ENCODE measurements at places on chromosomes 1 and 21.

- no peaks in the 10 kb centered on the region for H3K4me1 ChIP-seq
- no peaks in the 10 kb centered on the region for H3K36me3 ChIP-seq
- peaks cover 9% of the 10 kb centered on the region for H3K27me3 ChIP-seq
- no peak overlapping the region for H3K4me3 ChIP-seq
Measured at GRCh38 chr1:11701551-11701961, 10.0 kb downstream of the DRAXIN start.

GRCh38 chr1:94961988-94962387 is 35.1 kb upstream of the CNN3 start:
- peaks cover 6% of the 10 kb centered on the region for H3K4me1 ChIP-seq
- H3K27ac ChIP-seq: peak overlapping the region; percentile 78
- peak overlapping the region; percentile 81 for H3K4me3 ChIP-seq
- no peaks in the 10 kb centered on the region for H3K27me3 ChIP-seq
- H3K36me3 ChIP-seq: no peaks in the 10 kb centered on the region

- H3K27ac ChIP-seq: no peak overlapping the region
- H3K4me1 ChIP-seq: no peaks in the 10 kb centered on the region
- H3K27me3 ChIP-seq: peaks cover 26% of the 10 kb centered on the region
Measured at GRCh38 chr1:14571810-14572767, 26.4 kb upstream of the KAZN start.

GRCh38 chr1:6126521-6127067 is 53.5 kb downstream of the CHD5 start:
- H3K4me3 ChIP-seq: peak overlapping the region; percentile 14
- peaks cover 19% of the 10 kb centered on the region for H3K27me3 ChIP-seq
- H3K4me1 ChIP-seq: peaks cover 7% of the 10 kb centered on the region
- no peak overlapping the region for H3K27ac ChIP-seq

DNA sequence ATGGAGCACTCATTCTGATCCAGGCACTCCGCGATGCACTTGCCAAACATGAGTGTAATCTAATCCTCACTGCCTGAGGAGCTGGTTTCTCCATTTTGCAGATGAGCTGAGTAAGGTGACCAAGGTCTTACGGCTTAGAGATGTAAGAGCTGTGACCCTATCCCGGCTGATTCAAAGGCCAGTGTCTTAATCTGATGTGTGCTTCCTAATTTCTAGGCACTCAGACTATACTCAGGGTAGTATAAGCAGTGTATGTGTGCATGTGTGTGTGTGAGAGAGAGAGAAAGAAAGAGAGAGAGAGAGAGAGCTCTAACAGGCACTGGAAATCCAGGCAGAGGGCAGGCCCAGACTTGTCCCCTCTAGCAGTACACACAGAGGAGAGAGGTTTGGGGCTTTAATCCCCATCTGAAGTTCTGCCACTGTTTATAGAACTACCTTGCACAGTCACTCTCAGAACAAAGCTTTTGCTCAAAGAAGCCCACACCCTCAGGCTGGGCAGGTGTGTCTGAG is 188.2 kb downstream of the ZBTB18 start:
- DNase-seq: no peak
- no peaks in the 10 kb centered on the region for H3K36me3 ChIP-seq
- no peak overlapping the region for H3K4me3 ChIP-seq
- peaks cover 9% of the 10 kb centered on the region for H3K27me3 ChIP-seq
- peak overlapping the region; percentile 12 for H3K27ac ChIP-seq
- H3K4me1 ChIP-seq: no peaks in the 10 kb centered on the region

DNA sequence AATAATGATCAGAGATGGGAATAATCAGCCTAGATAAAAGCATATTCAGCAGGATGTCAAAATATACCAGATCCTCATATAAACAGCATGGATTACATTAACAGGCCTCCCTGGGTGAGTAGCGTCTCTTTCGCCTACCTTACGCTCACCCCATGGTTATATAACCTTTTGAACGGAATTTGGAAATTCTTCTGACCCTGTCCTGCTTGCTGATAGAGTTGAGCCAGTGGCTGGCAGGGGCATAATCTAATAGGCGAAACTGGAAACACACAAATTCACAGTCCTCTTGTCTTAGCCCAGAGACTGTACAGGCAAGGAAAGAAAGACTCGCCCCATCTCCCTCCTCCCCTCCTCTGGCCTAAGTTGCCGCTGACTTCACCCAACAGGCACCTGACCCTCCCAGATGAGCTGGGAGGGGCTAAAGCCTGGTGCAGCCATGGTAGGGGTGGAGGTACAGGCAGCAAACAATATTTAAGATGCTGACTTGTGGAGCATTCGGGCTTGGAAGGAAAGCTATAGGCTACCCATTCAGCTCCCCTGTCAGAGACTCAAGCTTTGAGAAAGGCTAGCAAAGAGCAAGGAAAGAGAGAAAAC is at the start of gene ANGPTL7:
Gene ANGPTL7 (plus strand): TSS at position 498 of the 594 bp plus-strand sequence. CDS start 225 bp downstream, outside the sequence.
- no peak for DNase-seq
- peaks cover 40% of the 10 kb centered on the region for H3K36me3 ChIP-seq
- no peaks in the 10 kb centered on the region for H3K27me3 ChIP-seq
- H3K27ac ChIP-seq: no peak within 1 kb of the TSS

DNA sequence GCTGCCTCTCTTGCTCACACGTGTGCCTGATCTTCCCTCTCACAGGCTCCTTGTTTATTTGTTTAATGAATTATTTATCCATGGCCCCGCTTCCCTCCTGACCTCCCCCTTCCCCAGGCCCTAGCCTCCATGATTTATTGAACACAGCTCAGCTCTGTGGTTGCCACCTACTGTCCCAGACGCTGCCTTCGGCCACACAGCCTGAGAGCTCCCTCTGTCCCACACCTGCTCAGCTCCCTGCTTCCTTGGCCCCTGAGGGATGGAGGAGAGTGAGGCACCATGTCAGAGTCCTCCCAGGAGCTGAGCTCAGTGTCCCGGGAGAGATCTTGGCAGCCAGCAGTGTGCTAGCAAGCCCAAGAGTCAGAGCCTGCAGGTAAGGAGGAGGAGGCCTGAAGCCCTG is 3.1 kb upstream of the EFNA3 start:
- peaks cover 2% of the 10 kb centered on the region for H3K36me3 ChIP-seq
- H3K27me3 ChIP-seq: peaks cover 12% of the 10 kb centered on the region
- H3K4me1 ChIP-seq: peaks cover 39% of the 10 kb centered on the region
- no peak overlapping the region for H3K4me3 ChIP-seq

GRCh38 chr1:197911111-197911856 is 5.9 kb upstream of the LHX9 start:
- H3K4me3 ChIP-seq: peak overlapping the region; percentile 70
- H3K27me3 ChIP-seq: peaks cover 96% of the 10 kb centered on the region
- no peak overlapping the region for H3K27ac ChIP-seq
- H3K4me1 ChIP-seq: peaks cover 57% of the 10 kb centered on the region
- no peak for DNase-seq

GRCh38 chr1:192980856-192981255 is 78.3 kb downstream of the UCHL5 start:
- no peak overlapping the region for H3K4me3 ChIP-seq
- H3K27ac ChIP-seq: no peak overlapping the region
- H3K27me3 ChIP-seq: no peaks in the 10 kb centered on the region
- DNase-seq: no peak

GRCh38 chr1:224116131-224116530 is 2.2 kb downstream of the FBXO28 start:
- peaks cover 33% of the 10 kb centered on the region for H3K4me1 ChIP-seq
- peaks cover 24% of the 10 kb centered on the region for H3K36me3 ChIP-seq
- no peak overlapping the region for H3K27ac ChIP-seq
- DNase-seq: no peak
- H3K4me3 ChIP-seq: peak overlapping the region; percentile 31

DNA sequence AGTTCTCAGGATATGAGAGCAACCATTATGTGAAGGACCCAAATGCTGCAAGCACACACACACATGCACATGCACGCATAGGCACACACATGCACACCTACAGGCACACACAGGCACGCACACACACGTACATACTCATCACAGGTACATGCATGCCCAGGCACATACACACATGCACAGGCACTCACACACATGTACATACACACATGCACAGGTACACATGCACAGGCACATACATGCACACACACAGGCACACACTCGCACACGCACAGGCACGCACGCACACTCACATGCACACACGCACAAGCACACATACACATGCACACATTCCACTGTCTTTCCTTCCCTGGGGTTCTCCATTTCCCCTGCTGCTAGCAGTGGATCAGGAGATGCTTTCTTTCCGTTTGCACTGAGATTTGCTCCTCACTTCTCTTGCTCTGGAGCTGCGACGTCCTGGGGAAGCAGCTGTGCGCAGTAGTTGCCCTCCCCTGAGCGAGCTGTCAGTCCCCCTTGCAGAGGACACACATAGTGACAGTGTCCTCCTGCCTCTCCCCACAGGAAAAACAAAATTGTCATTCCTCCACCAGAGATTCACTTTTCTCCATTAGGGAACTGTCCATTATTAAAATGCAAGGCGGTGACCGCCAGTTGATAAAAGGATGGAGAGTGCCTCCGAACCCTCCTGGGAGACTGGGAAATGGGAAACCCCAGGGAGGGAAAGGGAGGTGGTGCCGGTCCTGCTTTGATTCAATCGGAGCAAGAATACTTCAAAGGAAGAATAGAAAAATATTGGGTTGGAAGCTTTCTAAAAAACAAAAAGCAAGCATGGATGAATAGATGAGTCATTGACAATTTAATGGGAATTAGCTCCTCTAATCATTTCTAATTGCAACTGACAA is 69.5 kb downstream of the WDR4 start:
- DNase-seq: no peak
- H3K4me1 ChIP-seq: no peaks in the 10 kb centered on the region
- no peaks in the 10 kb centered on the region for H3K36me3 ChIP-seq
- peaks cover 40% of the 10 kb centered on the region for H3K27me3 ChIP-seq
- H3K27ac ChIP-seq: no peak overlapping the region
